ENCODE measurements at places on chromosomes 6 and 20.

DNA sequence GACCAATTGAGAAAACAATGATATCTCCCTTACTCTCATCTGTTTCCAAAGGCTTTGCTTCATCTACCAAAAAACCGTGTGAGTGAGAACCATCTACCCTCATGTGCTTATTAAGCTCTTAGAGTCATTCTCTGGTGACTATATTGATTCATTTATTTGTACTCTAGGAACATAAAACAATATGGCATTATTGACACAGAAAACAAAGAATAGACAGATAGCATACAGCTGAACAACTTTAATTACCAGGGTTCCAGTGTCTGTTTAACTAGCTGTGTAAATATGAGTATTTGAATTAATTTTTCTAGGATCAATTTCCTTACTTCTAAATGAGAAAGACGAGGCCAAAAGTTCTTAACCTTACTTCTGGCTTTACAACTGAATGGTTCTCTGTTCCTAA lies 31.3 kb upstream of the HEY2 start:
- DNase-seq = no peak

DNA sequence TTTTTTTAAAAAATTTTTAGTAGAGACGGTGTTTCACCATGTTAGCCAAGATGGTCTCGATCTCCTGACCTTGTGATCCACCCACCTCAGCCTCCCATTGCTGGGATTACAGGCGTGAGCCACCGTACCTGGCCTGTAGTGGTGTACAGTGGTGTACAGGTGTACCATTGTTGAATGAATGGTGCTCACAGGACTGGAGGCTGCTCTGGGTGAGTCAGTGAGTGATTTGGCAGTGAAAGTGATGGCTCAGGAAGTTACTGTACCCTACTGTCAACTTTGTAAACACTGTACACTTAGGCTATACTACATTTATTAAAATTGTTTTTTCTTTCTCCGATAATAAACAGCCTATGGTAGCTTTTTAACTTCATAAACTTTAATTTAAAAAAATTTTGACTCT lies 122.8 kb upstream of the EEF1E1 start:
- no peak for DNase-seq

GRCh38 chr6:53023323-53023722 lies 28.2 kb upstream of the GSTA4 start:
- peak; percentile 28 for DNase-seq

- DNase-seq = no peak
Observed at GRCh38 chr6:34673064-34673463, 23.5 kb downstream of the ILRUN start.

DNA sequence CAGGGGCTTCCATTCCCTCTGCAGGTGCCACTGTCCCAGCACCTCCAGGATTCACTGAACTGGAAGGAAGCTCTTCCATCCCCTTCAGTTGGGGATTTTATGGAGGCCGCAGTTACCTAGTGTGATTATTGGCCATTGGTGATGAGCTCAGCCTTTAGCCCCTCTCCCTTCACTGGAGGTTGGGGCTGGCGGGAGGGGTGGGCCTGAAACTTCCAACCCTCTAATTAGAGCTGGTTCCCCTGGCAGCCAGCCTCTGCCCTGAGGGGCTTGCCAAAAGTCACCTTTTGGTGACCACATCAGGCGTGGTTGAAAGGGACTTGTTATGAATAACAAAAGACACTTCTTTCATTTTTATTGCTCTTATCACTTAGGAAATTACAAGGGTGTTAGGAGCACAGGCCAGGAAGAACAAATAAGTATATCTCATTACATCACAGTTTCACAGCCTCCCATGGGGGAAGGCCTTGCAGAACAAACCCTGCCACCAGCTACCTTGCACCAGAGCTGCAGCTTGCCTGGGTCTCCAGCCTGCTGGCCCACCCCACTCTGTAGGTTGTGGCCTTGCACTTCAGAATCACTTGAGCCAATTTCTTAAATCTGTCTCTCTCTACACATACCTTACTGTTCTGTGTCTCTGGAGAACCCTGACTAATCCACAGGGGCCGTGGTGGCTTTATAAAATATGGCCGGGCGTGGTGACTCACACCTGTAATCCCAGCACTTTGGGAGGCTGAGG lies 5.0 kb downstream of the PYGB start:
- no peak for DNase-seq

GRCh38 chr6:40894962-40895799 lies 143.8 kb downstream of the UNC5CL start:
- peak; percentile 59 for DNase-seq

DNA sequence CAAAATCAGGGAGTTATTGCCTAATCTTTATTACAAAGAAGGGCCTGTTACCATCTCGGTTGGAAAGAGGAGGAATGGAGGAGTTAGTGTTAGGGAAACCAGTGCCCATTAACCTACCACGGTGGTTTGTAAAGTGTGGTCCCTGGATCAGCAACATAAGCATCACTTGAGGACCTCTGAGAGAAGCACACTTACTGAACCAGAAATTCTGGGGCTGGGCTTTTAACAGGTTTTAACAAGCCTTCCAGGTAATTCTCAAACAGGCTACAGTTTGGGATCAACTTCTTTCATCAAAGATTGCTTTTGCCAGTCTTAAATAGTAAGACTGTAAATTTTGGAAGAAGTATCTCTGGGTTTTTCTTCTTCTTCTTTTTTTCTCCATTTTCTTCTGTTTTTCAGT lies 329.5 kb upstream of the JAG1 start:
- no peak for DNase-seq

DNA sequence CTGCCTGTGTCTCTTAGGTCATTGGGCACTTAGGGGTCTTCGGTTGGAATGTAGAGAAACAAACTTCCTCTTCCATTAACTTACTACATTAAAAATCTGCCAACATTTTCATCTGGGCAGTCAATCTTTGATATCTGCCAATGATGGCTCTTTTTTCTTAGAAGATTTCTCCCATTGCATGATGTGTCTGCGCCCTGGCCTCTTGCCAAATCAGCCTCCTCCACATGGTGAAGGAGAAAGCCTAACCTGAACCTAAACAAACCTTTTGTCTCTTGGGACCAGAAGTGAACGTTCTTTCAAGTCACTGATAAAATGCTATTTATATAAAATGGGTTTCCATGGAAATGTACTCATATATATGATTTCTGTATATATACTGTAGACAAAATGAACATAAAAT lies 998.9 kb upstream of the GJE1 start:
- DNase-seq = no peak

DNA sequence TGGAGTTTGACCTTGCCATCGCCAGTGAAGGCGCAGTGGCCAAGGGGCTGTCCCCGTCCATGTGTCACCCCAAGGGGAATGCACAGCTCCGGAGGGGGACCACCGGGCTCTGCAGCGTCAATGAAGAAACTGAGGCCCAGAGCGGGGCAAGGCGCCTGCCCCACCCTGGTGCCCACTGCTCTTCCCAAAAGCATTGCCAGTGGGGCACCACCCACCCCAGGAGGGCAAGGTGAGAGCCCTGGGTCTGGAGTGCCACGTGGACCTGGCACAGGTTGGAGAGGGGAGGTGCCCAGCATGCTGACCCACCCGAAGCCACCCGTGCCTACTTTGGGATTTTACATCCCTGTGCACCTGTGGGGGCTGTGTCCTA lies 8.3 kb downstream of the NTSR1 start:
- DNase-seq = no peak

DNA sequence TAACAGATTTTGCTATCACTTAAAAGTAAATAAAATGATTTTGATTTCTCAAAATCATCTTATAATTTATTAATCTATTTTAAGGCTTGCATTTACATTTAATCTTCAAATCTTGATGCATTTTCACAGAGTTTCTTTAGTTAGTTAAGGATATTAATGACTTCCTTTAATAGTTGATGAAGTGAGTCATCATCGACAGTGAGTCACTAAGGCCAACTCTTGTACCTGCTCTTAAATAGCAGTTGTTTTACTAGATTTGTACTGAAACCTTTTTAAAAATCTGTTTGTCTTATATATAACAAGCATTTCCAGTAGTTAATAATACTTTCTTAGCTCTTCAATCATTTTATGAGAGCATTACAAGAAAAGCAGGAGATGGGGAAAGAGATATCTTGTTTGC lies 191.7 kb downstream of the ESR1 start:
- DNase-seq = no peak

- DNase-seq = no peak
Observed at GRCh38 chr6:169825558-169826225, 74.3 kb downstream of the ERMARD start.

DNA sequence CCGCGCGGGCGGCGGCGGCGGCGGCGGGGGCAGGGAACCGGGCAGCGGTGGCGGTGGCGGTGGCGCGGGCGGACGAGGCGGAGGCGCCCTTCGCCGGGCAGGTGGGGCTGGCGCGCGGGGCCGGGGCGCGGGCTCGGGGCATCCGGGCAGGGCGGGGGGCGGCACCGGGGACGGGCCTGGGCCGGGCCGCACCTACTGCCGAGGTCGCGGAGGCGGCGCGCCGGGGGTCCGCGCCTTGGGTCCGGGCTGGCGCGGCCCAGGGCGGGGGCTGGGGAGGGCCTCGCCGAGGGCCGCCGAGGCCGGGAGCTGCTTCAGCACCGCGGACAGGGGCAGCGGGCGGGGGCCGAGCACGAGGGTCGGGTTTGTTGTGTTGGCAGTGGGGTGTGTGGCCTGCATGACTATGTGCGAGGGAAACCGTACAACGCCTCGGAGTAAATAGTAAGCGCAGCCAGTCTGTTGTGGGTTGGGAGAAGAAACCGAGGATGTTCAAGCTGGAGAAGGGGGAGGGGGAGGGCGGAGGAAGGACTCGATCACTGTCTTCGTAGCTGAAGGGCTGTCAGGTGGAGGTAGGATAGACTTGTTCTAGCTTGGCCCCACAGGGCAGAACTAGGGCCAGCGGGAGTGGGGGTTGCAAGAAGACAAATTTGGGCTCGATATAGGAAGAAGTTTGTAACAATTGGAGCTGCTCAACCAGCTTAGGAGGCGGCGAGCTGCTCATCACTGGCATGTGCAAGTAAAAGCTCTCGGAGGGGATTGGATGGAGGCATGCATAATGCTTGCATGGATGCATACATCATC lies 593 bp downstream of the MMP24 start:
- peak; percentile 41 for DNase-seq

DNA sequence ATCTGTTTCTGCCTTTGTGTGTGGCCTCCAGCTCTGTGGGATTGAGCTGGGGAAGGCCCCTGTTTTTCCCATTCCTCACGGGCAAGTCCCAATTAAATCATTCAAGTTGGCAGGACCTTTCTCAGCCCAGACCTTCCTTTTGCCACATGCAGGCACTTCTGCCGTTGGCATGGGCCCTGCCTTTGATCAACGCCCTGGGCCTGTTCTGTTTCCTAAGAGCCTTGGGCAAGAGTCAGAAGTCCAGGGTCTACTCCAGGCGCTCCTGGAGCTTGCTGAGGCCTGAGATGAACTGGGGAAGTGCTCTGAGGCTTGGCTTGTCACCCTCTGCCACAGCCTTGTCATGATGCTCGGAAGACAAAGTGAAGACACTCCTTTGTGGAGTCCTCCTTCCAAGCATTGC lies 7.1 kb downstream of the IP6K3 start:
- no peak for DNase-seq

DNA sequence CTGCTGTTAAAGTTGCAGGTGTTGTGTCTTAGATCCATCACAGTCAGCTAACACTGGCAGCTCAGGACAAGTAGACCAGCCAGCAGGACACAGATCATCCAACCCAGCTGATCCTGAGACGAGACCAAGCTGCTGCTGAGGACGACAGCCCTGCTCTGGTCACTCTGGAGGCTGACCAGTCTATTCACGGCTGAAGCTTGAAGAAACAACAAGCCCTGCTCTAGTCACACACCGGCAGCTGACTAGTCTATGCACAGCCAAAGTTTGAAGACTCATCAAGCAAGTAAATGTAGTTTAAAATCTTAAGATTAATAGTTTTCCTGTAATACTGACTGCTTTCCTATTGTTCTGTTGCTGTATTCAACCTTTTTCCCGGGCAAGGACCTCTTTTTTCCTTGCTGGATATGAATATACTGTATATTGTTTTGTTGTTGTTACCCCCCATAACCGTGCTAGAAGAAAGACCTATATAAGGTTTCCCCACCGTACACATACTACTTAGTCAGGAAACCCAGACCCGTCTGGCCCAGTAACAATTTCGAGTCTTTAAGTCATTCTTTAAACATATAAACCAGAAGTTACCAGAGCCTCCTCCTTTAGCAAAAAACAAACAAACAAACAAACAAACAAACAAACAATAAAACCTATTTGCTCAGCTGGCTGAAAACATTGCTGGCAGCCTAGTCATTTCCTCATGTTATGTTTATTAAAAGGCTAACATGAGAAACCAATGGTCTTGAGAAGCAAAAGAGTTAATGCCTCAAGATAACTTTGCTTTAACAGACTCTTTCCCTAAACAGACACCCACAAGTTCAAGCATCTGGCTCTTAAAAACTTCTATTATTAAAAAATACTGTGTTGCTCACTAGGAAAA lies 16.7 kb upstream of the GSTA3 start:
- no peak for DNase-seq

GRCh38 chr6:102488729-102489128 lies 1095.2 kb downstream of the GRIK2 start:
- DNase-seq = no peak

DNA sequence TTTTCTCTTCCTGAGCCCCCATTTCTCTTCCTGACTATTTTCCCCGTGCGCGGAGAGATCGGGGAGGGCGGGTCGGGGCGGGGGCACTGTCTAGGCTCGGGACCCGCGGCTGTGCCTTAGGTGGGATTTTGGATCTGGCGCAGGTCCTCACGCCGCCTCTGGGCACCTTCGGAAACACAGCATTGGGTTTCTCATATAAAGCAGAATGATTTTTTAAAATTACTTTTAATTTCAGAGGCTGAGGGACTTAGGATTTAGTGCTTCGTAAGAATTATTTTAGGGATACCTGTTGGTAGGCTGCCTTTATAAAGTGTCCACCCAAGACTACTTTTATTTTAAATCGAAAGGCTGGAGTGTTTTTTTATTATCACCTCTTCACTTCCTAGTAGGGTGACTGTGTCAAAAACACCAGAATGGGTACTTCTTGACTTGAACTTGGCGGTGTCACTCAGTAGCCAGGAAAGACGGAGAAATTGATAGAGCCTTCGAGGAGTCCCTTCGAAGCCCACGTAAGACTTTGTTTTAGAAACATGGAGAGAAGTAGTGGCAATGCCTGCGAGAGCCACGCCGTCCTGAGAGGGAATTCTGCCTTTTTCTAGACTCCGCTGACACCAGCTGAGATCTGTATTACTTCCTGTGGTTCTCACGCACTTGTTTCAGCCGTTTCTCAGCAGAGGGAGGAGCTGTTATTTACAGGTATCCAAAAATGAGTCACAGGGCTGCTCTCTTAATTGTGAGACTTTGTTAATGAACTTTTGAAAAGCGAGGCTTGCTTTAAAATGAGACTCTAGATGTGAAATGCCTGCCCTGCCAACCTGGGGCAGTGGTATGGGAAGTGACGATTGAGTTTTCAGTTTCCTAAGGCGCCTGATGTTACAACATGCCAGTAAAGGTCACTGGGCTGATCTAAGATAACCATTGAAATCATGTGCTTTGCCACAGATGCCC lies 667 bp downstream of the STX11 start:
- no peak for DNase-seq

DNA sequence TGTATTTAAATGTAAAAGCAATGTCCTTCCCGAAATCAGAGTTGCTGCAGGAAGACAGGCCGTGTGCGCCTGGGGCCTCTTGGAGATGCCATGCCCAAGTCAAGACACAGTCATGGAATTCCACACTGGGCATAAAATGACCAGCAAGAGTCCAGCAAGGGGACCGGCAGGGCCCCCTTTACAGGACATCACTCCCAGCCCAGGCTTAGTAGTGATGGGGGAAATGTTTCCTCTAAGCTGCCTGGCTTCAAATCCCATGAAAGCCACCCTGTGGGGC lies 1.9 kb upstream of the PPP1R3G start:
- DNase-seq = no peak

GRCh38 chr6:34161857-34162515 lies 16.1 kb upstream of the GRM4 start:
- DNase-seq = no peak

- DNase-seq = peak; percentile 16
Observed at GRCh38 chr6:99821164-99821563, 172.9 kb downstream of the MCHR2 start.

Data from stomach (tissue), 19 donors.